EH (cell line): ENCODE measurements at places on chromosomes 4 and X.
A peak's percentile ranks its signal among the peaks of the same experiment; 100 is the strongest.

DNA sequence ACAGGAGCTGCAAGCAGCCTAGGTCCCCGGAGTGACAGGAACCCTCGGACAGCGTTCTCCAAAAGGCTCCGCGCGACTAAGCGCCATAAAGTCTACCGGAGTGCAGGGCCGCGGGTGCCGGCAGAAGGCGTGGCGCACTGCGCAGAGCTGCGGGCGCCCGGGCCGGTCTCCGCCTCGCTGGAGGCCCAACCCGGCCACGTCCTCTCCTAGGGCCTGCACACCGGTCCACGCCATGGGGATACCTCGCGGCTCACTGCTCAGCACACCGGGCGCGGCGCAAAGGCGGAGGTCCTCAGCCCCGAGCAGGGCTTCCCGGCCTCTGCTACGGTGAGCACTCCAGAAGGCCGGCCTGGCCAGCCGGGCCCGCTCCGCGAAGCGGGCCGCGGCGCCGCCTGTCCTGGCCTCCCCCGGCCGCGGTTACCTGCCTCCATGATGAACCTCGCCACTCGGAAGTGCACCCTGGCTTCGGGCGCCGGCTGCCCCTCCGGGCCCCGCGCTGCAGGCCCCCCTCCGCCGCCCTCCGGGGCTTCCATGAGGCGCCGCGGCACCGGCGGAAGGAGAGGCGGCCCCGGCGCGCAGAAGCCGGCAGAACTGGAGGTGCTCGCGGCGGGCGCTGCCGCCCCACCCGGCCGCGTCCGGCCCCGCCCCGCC is at the start of gene CCNQ:
CCNQ (minus strand) TSS at position 599 of the 651 bp plus-strand sequence; CDS start at position 533, 66 bp downstream.
- peak; percentile 46 for DNase-seq

DNA sequence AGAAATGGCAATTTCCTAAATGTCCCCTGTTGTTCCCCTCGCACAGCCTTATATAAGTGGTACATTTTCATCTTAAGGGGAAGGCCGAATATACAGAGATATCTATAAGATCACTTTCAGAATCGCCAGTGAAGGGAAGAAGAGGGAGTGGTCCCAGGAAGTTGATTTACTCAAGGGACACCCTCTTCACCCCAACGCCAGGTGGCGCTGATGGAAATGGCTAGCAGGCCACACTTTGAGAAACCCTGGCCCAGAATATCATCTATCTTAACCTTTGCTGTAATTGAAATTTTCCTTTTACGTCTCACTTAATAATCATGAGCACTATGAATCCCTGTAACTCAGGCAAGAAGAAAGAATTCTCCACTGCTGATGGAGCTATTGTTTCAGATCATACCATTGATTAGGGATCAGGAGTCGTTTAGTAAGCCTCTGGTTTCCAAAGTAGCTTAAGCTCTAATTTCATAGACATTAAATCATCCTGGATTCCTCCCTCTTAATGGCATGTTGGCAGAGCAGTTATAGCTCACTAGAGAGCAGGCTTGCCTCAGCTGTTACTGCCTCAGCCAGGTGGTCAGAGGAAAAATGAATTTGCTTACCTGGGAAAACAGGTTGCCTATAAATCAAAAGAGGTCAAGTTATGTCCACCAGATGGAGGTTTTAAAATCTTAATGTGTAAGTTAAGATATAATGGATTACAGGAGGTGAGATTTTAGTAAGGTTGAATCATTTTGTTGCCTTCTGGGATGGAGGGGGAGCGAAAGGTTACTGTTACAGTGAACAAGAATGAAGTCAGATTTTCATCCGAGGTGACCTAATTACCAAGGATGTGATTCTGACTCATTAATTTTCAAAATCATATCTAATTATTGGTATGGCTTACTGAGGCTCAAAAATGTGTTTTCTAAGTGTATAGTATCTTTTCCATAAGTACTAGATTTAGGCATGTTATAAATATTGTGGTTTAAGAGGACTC is 941.2 kb upstream of the TENM3 start:
- DNase-seq: peak; percentile 56

DNA sequence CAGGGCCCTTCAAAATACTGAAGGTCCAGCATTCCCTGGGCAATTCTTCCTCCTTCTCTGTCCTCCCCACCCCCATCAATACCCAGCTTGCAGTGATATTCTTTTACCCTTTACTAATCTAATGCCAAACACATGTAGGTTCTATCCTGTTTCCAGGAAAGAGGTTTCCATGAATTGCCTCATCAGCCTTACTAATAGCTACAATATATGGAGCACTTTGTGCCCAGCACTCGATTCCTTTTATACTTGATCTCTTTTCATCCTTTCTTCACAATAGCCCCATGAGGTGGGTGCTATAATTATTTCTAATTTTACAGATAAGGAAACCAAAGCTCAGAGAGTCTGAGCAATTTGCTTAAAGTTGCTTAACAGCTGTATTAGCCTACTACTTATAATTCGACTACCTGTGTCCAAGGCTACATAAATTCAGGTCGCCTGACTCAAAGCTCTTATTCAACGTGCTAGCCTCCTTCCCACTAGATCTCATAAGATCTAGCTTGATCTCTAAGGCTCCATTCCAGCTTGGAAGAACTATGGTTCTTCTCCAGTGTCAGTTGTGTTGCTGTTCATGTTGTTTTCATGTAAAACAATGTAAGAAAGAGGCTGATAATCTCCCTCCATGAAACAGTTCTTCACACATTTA is 229.6 kb upstream of the PGRMC2 start:
- DNase-seq: peak; percentile 62

GRCh38 chr4:123345137-123345934 is 51.3 kb upstream of the SPRY1 start:
- DNase-seq: no peak

GRCh38 chrX:21907260-21907659 is 33.2 kb upstream of the SMS start:
- DNase-seq: peak; percentile 39

DNA sequence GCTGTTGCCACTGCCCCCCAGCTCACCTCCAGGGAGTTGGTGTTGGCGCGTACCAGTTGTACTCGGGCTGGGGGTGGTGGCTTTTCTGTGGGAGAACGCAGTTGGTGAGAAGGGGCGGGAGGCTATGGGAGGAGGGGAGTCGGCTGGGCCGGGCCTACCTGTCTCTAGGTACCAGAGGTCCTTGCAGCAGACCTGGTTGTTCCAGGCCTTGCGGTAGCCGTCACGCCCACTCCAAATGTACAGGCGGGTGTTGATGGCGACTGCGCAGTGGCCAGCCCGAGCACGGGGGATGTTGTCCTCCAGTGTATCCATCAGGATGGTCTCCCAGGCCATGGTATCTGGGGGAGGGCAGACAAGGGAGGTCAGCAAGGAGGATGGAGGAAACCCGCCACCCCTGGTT is 11.5 kb downstream of the HCFC1 start:
- no peak for DNase-seq

DNA sequence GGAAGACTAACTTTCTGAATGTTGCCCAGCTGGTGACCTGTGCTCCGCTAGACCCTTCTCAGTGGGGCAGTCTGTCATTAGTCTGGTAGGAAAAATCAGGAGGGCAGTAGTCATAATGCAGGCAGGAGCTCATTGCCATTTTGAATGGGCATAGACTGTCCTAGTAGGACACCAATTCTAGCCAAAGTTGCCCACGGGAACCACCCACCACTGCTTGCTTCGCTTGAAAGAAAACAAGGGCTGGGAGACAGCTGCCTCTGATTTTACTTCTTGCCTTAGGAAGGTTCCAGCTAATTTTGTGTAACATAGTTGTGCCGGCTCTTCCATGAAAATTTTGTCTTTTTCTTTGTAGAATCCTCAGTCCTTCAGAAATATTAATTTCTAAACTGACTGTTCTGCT is 23.3 kb downstream of the HOPX start:
- no peak for DNase-seq

GRCh38 chr4:6502747-6503465 is 30.5 kb upstream of the PPP2R2C start:
- DNase-seq: no peak

GRCh38 chr4:140188975-140189374 is 35.0 kb upstream of the MAML3 start:
- DNase-seq: peak; percentile 48

DNA sequence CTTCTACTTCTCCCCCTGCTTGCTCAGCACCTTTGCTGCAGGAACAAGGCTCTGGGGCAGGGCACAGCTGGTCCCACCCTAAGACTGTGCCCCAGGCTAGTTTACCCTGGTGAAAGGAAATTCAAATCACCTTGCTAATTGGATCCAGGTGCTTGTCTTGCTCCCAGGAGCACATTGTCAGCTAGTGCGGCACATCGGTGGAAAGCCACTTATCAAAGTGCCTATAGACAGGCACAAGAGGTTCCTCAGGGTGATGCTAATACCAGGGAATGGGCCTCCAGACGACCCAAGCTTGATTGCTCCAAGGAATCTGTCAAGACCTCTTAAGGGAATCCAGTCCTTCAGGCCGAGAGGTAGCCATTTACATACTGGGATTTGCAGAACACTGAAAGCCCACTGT is 64.5 kb upstream of the PRPS1 start:
- no peak for DNase-seq
